ENCODE measurements at places on chromosomes 2 and 18.

DNA sequence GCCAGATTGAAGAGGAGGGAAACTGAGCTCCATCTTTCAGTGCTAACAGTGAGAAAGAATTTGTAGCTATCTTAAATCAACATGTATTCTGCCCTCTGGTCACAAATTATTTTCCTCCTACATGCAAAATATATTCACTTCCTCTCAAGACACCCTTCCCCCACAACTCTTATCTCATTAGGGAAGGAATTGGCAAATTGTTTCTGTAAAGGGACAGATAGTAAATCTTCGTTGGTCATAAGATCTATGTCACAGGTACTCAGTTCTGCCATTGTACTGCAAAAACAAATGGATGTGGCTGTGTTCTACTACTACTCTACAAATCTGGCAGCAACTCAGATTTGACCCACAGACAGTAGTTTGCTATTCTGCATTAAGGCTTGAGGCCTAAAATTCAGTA lies 53.0 kb upstream of the CYP20A1 start:
- no peak for DNase-seq

DNA sequence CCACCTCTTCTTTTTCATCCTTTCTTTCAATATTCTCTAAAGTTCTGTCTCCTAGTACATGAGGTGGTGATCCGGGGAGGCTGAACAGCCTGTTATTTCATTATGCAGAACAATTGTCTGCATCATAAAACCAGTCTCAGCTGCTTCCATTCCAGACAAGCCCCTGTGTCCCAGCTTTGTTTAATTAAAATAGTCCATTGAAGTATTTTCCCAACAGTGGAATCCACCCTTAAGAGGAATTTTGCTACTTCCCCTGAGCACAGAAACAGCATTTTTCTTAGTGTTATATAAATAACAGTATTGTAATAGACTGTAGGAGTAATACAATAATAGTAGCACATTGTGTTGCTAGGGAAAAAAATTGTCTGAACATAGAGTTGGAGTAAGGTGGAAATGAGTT lies 395.4 kb upstream of the TCF4 start:
- no peak for DNase-seq

GRCh38 chr2:74384051-74384450 lies 3.9 kb upstream of the DCTN1 start:
- DNase-seq, result no peak

- no peak for DNase-seq
Measured at GRCh38 chr2:167692936-167693335, 554.5 kb downstream of the STK39 start.

Measured in pancreas (tissue), 10 donors.